ENCODE measurements at places on chromosomes 7 and 10. TPM values are rescaled to one million over a fixed set of nuclear protein-coding genes. Genes with fewer than 3 reads are reported as not detected.

C10orf62 gene
- 0.51 TPM for total RNA-seq

IKZF1 gene
- total RNA-seq: 2.2 TPM

MMP21 gene
- total RNA-seq: not detected

CELF2 gene
- 67.5 TPM for total RNA-seq

TBC1D12 gene
- total RNA-seq: 6.3 TPM

EPDR1 gene
- total RNA-seq: 38.7 TPM

OR2A5 gene
- total RNA-seq: not detected

- no peak for DNase-seq
These were observed 32.7 kb upstream of the PRSS1 start for GRCh38 chr7:142716596-142716995.

- no peak for DNase-seq
These were observed 10.2 kb upstream of the TMEM254 start for GRCh38 chr10:80068270-80068669.

GRCh38 chr10:77247031-77247990 lies 390.3 kb downstream of the KCNMA1 start:
- DNase-seq: no peak

- no peak for DNase-seq
These were observed 62.4 kb upstream of the LRRC18 start for GRCh38 chr10:49001870-49002672.

GRCh38 chr10:119849944-119850343 lies 22.7 kb downstream of the MCMBP start:
- no peak for DNase-seq

DNA sequence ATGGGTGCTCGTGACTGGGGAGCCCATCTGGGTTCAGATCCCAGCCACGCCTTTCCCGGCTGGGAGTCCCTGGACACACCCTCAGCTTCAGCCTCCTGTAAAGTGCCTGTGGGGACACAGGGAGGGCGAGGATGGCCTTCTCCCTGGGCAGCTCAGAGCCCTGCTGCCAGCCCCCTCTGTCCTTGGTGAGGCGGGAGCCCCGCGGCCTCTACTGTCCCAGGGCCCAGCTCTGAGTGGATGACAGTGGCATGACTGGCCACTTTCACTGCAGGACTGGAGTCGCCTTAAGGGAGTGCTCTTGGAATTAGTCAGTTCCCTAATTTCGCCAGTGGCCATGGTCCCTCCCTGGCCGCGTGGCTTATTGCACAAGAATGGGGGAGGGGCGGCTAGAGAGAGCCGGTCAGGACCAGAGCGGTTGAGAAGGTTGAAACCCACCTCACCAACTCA lies 4.6 kb downstream of the BRI3 start:
- no peak for DNase-seq
